ENCODE measurements at places on chromosomes 11 and 22.

DNA sequence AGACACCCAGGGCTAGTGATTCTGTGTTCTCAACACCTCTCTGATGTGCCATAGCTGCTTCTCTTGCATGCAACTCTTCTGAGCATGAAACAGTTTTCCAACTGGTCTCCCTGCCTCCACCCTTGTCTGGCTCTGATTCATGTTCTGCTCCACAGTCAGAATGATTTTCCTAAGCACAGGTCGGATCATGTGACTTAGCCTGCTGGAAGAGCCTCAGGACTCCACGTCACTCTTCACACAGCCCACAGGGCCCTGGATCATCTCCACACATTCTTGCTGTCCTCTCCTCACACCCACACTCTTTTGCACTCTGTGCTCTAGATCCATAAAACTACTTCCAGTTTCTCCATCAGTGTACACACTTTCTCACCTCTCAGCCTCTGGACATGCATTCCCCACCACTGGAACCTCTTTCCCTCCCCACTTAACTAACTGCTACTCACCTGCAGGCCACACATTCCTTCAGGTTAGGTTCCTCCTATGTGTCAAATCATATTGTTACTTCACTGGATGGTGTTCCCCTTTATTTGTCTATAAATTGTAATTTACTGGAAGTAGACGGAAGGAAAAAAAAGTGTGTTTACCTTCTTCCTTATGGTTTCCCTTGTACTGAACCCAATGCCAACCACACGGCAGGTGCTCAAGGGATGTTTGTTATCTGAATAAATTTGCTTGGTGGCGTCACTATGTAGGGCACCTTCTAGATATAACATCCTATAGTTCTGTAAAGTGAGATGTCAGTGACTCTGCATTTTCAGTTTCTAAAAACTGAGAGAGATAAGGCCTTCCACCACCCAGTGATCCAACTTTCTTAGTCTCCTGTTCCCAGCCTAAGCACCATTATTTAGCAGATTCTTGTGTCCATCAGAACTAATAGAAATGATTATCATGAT, 133.7 kb downstream of the ETS1 start:
- no peak for DNase-seq

GRCh38 chr22:41699264-41700107, at the start of gene MEI1:
TSS of gene MEI1 (plus strand) at chr22:41699503. CDS start at chr22:41699539, 36 bp downstream.
- no peak for DNase-seq

GRCh38 chr11:56636861-56637260, 5.4 kb downstream of the OR5AP2 start:
- no peak for DNase-seq

DNA sequence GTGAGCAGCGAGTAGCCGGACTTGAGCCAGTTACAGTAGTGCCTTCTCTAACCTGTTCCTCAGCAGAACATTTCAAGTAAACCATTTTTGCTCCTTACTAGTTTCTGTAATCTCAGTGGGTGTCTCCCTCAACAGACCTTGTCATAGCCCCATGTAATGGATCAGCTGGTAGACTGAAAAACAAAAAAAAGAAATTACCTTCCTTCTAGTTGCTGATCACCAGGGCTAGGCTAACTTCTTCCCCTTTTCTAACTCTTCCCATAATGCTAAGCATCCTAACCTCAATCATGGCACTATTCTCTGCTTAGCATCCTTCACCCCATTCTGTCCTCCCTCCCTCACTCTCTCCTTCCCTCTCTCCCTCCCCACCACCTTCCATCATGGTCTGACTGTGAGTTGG, 35.8 kb upstream of the CBX6 start:
- no peak for DNase-seq

- no peak for DNase-seq
These were observed 9.9 kb upstream of the APOBEC3A start for GRCh38 chr22:38947321-38948140.

DNA sequence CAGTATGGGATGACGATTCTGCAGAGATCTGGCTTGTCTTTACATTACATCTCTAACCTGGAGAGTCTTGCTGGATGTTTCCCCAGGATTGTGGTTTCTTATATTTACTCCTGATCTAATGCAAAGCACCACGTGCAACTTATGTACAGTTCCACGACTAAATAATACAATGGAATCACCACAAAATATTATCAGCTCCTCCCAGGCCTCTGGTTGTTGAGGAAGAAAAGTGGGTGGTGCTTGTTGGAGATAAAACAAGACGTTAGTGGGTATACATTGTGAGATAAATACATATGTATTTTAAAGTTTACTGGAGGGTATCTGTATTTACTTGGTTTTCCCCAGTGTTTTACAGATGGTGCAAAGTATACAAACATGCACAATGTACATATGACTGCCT, 569.7 kb downstream of the NTM start:
- no peak for DNase-seq

- DNase-seq = peak; percentile 4
These were observed 195.9 kb downstream of the CSNK2A3 start for GRCh38 chr11:11157185-11157584.

DNA sequence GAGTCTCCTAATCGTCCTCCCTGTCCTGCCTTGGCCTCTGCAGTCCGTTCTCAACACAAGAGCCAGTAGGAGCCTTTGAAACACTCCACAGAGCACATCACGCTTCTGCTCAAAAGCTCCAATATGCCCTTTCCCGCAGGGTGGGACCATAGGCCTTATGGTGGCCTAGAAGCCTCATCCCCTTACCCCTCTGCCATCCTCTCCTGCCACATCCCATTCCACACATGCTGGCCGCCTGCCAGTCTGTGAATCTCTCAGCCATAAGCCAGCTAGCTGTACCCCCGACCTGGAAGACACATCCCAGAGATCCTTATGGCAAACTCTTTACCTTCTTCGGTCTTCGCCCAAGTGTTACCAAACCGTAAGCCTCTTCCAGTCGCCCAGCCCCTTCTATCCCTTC, 157.8 kb downstream of the ENTHD1 start:
- no peak for DNase-seq

DNA sequence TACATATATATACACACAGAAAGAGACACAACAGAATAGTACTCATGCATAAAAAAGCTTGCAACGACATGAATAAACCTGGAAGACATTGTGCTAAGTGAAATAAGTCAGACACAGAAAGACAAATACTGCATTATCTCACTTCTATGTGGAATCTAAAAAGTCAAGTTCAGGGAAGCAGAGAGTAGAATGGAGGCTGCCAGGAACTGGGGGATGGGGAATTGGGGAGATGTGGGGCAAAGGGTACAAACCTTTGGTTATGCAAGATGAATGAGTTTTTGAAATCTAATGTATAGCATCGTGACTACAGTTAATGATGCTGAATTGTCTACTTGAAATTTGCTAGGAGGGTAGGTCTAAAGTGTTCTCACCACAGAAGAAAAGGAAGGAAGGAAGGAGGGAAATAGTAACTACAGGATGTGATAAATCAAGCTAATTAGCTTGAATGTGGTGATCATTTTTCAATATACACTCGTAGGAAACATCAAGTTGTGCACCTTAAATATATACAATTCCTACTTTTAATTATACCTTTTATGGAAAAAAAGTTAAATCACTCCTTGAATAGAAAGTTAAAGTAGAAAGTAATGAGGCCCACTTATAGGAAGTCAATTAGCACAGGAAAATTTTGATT, 33.8 kb downstream of the MMP13 start:
- DNase-seq = no peak

DNA sequence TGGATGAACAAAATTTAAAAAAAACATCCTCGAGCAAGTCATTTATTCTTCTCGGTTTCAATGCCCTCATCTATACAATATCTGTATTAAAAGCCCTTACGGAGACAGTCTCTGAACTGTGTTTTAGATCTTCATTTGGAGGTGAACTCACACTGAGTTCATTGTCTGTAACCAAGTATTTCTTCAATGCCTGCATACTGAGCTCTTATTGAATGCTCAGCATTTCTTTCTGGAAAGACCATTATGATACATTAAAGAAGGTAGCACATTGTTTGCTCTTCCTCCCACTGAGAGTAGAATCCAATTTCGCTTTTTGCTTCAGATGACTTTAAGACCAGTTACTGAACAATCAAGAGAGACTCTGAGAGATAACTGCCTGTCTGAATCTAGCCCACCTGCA, 1.7 kb upstream of the ANO3 start:
- no peak for DNase-seq

DNA sequence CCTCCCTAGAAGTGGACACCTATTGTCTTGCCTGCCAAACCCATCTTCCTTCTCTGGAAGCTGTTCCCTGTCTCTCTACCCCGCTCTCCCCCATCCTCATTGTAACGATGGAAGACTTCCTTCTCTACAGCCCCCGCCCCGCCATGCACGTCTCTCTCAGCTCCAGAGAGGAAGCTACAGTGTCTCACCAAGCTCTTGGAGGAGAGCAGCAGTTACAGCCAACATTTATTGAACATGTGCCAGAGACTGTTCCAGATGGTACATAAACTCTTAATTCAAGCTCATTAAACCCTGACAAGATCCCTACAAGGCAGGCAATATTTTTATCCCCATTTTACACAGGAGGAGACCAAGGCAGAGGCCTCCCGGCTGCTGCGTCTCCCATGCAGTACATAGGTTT, 15.1 kb downstream of the MCHR1 start:
- no peak for DNase-seq

- DNase-seq = no peak
These were observed 4167.4 kb upstream of the OR11H1 start for GRCh38 chr22:11360632-11361031.

DNA sequence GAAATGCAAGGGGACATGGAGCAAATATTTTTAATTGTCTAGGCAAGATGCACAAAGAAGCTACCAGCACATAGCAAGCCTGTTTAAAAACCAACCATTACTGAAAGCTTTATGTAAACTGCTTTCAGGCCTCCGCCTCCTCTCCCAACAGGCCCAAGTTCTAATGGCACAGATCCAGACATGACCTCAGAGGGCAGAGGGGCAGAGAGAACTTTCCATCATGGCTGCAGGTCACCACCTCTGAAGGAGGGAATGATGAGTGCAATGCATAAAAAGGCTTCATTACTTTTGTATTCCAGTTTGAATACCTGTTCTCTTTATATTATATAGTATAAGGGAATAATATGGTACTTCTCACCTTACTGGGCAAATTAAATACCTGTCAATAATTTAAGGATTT, 15.2 kb downstream of the DDX17 start:
- no peak for DNase-seq

DNA sequence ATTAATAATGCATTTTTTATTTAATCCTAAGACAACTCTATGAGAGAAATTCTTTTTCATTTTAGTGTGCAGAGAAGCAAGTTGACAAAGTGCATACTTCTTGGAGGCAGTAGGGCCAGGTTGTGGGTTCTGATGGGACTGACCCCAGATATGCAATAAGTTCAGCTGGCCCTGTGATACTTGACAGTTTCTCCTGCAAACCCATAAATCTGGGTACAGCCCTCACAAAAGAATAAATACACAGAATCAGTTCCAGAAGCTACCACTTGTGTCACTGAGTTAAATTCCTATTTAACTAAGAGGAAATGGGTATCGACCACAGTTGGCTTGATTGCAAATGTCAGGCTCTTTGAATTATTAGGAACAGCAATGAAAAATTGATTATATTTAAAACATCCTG, 598.5 kb upstream of the API5 start:
- DNase-seq = no peak

- no peak for DNase-seq
These were observed 12.6 kb downstream of the MS4A15 start for GRCh38 chr11:60769273-60769672.

GRCh38 chr11:15727520-15727914, 612.8 kb downstream of the INSC start:
- no peak for DNase-seq

DNA sequence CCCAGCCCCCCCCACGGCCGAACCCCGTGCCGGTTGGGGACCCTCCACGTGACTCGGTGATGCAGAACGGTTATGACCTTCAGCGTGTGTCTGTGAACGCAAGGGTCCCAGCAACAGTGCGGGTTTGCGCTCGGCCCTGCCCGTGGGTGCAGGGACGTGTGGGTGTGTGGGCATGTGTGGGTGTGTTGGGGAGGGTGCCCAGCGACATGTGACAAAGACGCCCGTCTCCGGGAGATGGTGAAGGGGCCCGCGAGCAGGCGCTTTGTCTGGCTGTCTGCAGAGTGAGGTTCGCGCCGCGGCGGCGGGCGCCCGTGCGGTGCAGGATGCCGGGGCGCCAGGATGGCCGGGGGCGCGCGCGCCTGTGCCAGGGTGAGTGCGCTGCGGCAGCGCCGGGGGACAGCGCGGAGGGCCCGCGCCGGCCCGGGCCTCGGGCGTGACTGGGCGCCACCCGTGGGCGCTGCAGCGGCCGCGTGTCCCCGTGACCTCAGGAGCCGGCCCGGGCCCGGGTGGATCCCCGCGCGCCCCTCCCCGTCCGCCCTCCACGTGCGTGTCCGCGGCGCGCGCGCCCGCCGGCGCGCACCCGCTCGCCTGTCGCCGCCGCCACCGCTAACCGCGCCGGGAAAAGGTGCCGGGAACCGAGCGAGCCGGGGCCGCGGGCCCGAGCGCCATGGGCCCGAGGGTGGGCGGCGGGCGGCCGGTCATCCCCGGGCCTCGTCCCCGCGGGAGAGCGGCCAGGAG, at the start of gene LRFN4:
TSS of gene LRFN4 (plus strand) at position 569 of the 738 bp plus-strand sequence. CDS start 681 bp downstream, outside the sequence.
- DNase-seq = no peak

Data from KG1 (cell line).